ENCODE measurements at places on chromosomes 13 and 19.

DNA sequence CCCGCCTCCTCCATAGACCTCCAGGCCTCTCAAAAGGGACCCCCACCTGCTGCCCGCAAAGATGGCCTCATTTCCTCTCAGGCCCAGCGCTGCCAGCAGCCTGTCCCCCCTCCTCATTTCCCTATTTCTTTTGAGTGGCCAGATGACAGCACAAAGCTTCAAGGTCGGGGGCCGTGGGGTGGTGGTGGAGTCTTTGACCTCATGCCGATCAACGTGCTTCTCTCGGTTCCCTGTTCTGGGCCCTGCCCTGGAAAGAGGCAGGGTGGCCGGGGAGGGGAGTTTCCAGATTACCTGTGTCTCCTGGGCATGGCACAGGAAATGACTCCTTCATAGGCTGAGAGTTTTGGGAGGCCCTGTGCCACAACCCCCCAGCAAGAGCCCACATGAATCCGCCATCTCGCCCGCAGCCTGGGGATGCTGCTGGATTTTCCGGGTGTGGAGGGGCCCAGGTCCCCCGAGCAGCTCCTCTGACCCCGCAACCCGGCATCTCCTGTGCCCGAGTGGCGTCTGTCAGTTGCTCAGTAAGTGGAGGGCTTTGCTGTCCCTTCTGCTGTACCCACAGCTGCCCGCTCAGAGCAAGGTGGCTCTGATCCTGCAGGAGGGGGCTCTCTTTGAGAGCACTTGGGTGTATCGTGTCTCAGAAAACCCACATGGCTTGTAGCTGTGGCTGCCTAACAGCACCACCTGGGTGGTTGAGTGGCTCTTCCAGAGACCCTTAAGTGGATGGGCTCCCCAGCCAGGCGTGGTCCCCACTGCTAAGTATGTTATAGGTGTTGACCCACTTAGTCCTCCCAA is 139.4 kb downstream of the SIPA1L3 start:
- DNase-seq: no peak

DNA sequence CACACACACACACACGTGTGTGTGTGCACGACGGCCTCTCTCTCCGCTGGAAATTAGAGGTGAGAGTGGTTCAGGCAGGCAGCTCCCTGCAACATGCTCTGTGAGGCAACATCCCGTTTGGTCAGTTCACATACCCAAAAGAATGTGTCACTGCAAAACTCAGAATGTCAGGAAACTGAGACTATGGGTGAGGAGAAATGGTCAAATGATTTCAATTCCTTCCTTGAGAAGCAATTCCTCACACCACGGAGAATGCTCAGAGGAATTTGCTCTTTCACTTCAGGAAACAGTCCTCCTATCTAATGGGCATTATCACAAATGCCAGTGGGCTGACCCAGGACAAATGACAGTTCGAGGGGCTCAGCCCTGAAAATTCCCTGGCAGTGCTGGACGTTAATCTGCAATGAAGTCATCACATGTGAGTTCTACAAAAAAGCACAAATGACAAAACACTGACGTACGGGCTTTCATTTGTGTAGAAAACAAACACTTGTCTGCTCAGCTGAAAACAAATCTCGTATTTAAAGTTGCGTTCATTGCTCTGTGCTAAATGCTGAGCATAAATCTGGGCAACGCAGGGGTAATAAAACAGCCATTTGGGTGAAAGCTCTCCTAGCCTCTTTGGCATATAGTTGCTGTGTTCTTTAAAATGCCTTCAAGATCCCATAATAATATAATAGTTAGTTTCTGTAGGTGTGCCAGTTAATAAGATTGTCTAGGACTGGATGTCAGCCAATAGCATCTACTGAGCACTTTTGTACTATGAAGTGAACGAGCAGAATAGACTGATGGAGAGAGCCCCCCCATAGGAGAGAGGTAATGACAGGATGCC is 18.6 kb upstream of the LATS2 start:
- no peak for DNase-seq

- no peak for DNase-seq
Measured at GRCh38 chr19:3398900-3399278, 32.5 kb downstream of the NFIC start.

GRCh38 chr13:41505209-41505835 is 48.0 kb downstream of the RGCC start:
- no peak for DNase-seq

DNA sequence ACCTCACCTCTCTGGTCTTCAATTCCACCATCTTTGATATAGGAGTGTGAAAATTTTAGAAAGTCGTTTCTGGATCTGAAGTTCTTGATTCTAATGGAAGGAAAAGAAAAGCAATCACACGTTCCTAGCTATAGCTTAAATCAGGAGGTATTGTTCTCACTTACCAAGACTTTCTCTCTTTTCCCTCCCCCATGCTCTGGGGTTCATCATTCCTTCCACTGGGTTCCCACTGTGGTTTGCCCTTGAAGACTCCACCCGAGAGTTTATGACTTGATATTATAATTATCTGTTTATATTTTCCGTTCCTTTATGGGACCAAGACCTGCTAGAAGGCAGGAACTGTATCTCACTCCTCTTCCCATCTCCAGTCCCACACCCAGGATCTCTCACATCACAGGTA is 76.6 kb downstream of the AKAP11 start:
- DNase-seq: no peak

GRCh38 chr13:41995946-41996345 is 35.0 kb upstream of the VWA8 start:
- DNase-seq: peak; percentile 54

- no peak for DNase-seq
Measured at GRCh38 chr13:70183041-70183440, 74.8 kb upstream of the KLHL1 start.

- DNase-seq: peak; percentile 28
Measured at GRCh38 chr13:27933580-27934328, 14.0 kb downstream of the PDX1 start.

DNA sequence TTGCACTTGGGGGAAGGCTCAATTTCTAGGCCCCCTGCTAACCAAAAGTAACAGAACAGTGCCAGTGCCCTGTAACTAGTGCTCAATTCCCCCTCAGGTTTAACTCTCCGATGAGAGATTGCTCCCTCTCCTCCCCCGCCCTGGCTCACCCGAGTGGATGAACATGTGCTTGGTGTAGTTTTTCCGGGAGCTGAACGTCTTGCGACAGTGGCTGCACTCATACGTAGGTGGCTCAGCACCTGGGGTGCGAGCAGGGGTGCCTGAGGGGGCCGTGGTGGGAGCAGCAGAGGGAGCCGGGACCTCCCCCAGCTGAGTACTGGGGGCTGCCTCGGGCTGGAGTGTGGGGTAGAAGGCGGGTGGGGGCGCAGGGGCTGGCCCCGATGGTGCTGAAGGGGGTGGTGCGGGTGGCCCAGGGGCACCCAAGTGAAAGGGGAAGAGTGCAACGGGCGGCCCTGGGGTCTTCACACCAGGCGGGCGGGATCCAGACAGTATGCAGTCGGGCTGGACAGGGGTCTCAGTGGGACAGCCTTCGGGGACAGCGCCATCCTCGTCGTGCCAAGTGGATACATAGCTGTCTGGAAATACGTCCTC is 3.3 kb downstream of the ZBTB45 start:
- DNase-seq: no peak

DNA sequence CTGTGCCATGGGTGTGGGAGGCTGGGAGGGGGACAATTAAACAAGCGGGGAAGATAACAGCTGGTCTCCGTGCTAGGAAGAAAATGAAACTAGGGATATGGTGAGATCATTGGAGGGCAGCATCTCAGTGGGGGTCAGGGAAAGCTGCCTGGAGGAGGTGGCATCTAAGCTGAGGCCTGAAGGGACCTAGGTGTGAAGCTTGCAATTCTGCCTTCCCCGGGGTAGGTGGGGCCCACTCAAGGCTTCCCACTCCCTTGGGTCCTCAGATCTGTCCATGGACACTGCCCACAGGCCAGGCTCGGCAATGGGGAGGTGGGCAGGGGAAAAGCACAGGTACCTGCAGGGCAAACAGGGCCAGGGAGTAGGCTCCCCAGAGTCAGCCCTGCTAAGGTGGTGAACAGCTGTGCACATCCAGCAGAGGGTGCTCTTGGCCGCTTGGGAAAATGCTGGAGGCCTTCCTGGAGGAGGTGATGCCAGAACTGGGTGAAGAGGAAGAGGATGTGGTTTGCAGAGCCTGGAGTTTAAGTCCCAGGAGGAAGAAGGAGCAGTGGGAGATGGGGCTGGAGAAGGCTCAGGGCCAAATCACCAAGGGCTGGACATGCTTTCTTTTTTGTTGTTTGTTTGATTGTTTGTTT is 25.7 kb upstream of the CCNE1 start:
- DNase-seq: peak; percentile 16

- DNase-seq: no peak
Measured at GRCh38 chr19:29596080-29596727, 9.9 kb upstream of the POP4 start.

- no peak for DNase-seq
Measured at GRCh38 chr13:28510542-28510941, 15.6 kb upstream of the FLT1 start.

DNA sequence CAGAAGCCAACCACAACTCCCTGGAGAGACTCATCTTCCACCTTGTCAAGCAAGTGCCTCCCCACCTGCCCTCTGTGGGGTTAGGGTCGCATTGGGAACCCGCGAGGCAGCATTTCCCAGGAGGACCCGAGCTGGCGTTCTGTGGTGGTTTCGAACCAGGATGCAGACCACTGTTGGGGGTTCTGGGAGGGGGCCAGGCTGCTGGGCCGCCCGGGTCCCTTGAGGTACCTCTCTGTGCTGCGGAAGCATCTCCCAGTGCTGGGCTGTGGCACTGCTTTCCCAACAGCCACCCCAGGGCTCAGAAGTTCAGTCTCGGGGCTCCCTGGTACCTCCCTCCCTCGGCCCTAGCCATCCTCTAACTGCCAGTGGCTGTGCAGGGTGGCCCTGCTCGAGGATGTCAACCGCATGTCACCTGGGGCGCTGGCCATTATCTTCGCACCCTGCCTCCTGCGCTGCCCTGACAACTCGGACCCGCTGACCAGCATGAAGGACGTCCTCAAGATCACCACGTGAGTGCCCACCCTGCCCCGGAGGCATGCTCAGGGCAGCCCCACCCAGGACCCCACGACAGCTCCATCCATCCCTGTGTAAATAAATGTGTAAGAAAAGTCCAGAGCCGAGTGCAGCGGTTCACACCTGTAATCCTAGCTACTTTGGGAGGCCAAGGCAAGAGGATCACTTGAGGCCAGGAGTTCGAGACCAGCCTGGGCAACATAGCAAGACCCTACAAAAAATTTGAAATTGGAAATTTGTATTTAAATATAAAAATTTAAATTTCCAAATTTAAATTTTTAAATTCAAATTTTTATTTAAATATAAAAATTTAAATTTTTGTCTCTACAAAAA is 8.2 kb upstream of the USE1 start:
- DNase-seq: no peak

DNA sequence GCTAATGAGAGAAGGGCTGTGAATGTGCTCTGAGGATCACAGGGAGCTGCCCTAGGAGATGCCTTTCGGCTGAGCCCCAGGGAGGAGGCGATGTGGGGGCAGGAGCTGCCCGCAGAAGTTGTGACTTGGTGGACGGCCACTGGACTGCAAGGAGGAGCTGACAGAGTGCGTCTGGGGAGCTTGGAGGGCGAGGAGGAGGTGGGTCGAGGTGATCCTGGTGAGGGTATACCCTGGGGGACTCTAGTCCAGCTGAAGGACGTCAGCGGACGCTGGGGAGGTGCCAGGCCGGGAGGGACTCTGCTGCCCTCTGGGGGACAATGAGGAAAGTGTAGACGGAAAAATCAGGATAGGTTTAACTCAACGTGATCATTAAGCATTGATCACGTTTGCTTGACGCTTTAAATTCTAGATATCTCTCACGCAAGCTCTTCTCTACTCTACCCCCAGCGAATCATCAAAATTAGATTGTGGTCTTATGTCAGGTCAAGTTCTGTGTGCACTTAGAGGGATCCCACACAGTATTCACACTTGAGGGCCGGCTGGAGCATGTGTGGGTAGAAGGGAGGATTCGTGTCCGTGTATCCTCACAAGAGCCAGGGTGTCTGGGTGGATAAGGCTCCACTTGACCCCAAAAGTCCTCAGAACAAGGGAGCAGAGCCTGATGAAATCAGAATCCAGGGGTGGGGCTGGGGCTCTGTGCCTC is 3.3 kb upstream of the CEACAM7 start:
- peak; percentile 23 for DNase-seq

GRCh38 chr19:48095612-48096175 is 14.9 kb downstream of the PLA2G4C start:
- no peak for DNase-seq

GRCh38 chr13:51000571-51001260 is 91.1 kb downstream of the RNASEH2B start:
- DNase-seq: no peak

DNA sequence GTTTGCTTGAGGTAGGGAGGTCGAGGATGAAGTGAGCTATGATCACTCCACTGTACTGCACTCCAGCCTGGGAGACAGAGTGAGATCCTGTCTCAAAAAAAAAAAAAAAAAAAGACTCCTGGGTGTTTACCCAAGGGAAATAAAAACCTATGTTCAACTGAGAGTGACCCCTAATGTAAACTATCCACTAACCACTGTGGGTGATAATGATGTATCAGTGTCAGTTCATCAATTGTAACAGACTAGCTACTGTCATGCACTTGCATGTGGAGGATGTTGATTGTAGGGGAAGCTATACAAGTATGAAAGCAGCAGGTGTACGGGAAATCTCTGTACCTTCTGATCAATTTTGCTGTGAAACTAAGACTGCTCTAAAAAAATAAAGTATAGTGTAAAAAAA is 2.6 kb upstream of the CIB3 start:
- DNase-seq: no peak

DNA sequence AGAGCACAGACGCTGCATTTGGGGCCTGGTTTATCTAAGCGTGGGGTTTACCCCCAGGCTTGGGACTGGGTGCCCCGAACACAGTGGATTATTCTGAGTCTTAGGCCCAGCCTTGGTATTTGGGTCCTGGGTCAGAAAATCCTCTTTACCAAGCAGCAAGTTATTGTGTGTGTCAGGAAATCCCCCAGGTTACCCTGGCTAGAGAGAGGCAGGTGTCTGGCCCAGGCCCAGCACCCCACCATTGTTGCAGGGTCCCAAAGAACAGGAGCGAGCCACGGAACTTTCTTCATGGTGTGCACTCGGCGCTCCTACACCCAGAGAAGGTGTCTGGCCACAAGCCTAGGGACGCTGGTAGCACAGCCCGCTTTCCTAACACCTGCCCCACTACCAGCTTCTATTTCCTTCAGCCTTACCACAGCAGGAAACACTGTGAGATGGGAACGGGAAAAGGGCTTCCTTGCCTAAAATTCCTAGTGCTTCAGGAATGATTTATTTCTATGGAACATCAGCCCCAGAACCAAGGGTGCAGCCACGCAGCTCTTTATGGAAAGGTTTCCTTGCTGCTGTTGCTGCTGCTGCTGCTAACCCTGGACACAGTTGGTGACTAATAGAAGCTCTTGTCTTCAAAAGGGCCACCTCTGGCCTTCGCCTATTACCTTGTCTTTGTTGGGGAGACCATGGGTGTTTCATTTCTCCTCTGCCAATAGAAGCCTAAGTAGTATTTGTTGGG is 7.4 kb upstream of the CDX2 start:
- no peak for DNase-seq

- no peak for DNase-seq
Measured at GRCh38 chr13:20121159-20121525, 39.7 kb downstream of the GJA3 start.

Data from KBM-7 (cell line).